ENCODE measurements at places on chromosomes 11 and 22. TPM values are rescaled to one million over a fixed set of nuclear protein-coding genes. Genes with fewer than 3 reads are reported as not detected.

DNA sequence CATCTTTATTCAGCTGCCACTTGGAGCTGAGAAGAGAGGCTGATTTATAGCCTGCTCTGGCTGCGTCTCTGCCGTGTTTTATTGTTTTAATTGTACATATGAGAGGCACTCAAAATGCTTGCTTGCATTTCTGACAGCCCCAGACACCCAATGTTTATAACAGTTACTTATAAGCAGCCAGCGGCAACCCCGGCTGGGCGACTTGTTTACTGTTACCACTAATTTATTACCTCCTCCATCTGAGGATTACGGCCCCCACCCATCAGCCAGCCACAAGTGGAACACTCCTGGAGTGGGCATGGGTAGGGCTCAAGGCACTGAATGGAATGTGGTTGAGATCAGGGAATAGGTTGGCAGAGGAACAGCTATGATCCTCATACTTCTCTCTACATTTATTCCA lies 61.2 kb downstream of the CLPB start:
- no peak for DNase-seq

DNA sequence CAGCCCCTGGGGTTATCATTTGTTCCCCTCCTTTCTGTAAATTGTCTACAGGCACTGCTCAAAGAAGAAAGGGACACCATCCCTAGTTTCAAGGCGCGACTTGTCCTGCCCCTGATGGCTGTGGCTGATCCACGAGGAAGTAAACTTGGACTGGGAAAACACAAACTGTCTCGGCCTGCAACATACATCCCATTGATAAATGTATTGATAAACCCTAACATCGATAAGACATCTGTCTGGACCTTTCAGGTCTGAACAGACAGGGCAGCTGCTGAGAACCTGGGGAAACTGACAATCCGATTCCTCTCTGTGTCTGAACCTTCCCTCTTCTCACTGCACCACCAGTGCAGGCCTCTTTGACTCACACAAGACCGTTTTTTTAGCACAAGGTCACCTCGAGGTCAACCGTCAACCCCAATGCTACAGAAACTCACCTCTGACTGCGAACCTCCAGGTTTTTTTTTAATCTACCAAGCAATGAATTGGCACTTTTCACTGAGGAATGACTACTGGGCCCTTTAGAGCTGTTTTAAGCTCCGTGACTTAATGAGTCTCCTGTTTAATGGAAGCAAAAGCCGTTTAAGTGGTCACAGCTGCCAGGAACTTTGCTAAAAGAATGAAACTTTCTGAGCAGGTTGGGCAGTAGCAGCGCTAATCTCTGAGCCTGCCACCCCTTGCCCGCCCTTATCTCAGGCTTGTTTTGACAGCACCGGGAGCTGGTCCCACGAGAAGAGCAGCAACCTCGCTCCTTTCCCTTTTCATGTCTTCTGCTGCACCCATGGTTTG lies 203.8 kb upstream of the TMEM45B start:
- no peak for DNase-seq

GRCh38 chr11:3163241-3163981 lies 1.7 kb downstream of the OSBPL5 start:
- no peak for DNase-seq

DNA sequence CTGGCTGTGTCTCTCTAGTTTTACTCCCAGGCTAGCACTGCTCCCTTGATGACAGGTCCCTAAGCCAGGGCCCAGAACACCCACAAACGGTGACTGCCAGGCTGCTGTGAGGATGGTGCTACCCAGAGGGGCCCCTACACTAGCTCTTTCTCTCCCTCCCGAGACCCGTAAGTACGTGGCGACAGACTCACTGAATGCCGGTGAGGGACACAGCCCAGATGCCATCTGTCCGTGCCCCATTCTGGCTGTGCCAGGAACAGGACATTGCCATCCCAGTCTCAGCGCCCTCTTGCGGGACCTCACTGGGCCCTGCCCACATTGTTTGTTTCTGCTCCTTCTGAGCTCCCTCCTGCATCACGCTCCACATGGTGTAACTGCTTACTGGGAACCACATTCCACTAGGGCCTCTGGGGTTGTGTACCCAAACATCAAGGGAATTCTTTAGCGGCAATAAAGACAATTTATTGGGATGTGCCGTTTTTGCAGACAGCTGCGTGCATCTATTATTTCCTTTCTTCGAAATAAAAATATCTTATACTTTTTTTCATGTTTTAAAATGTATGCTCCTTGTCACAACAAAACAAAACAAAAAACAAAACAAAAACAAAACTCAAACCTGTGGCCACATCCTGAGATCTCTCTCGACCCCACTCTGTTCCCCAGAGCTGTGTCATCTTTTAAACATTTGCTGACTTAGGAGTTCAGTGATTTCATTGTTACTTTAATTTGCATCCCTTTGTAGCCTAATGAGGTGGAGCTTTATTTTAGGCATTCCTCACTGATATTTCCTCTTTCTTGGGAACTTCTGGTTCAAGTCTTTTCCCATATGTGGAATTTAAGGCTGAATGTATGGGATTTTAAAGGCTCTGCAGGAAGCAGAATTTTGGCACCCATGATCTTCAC lies 4.4 kb upstream of the TPCN2 start:
- DNase-seq = peak; percentile 39

DNA sequence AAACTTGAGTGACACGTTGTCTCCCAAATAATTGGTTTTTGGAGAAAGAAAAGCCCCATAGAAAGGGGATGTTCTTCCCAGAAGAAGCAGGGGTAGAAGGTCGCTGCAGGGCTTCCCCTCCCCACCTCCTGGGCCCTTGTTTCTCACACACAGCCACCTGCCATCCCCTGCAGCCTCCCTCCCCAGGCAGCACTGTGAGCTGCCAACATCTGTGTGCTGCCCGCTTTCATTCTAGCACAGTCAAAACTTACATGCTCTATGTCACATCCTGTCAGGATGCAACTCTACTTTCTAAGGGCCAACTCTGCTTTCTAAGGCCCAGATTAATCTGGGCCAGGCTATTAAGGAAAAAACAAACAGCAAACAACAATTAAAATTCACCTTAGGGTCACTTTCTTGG lies 309.4 kb upstream of the ZC3H12C start:
- no peak for DNase-seq

- DNase-seq = no peak
Observed at GRCh38 chr11:123665306-123665705, 10.9 kb upstream of the SCN3B start.

GRCh38 chr11:24679821-24680351 lies 183.0 kb downstream of the LUZP2 start:
- no peak for DNase-seq

GRCh38 chr11:70587075-70587389 lies 188.7 kb downstream of the CTTN start:
- no peak for DNase-seq

DNA sequence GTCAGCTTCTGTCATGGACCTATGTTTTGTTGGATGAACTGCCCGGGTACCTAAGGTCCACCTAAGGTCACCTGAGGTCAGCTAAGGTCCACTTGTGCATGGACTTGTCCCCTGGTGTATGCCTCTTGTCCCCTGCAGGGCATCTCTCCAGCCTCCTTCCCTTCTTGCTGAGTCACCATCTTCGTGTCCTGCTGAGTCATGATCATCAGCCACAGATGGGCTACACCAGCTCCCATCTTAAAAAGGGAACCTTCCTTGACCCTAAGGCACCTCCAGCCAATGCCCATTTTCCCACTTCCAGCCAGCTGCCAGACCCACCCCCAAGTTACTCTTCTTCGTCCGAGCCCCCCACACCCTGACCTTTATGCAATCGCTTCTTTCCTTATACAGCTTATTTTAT lies 544.9 kb downstream of the TBC1D22A start:
- no peak for DNase-seq

DNA sequence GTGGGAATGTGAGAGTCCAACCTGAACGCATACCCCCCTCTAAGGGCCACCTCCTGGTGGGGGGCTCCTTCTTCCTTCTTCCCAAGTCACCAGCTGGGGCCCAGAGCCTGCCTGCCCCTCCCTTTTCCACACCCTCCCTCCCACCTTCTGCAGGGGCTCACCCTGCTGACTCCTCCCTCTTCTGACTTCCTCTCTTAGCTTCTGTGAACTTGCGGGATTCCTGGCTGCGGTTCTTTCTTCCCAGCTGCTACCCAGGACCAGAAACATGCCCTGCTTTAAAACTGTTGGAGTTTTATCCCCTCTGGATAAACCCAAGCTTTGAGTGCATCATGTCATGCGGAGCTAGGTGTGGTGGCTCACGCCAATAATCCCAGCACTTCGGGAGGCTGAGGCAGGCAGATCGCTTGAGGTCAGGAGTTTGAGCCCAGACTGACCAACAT lies 10.2 kb downstream of the LRRC74B start:
- DNase-seq = no peak

GRCh38 chr22:42884616-42885375 lies 27.7 kb upstream of the ARFGAP3 start:
- DNase-seq = no peak

DNA sequence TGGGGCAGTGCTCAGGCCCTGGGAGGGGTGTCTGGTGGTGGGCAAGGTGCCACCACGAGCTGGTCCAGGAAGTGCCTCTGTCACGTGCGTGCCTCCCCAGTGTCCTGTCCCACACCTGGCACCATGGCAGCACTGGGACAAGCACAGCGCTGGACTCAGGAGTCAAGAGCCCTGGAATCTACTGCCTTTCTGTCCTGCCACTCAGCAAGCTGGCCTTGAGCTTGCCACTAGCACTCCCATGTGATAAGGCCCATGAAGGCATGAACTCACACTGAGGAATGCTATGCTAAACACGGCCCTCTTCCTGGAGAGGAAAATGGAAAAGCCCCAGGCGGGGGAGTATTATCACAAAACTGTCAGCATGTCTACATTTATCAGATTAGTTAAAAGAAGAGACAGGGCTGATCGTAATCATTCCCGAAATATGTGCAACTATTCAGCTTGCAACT lies 50.7 kb upstream of the SLC35C1 start:
- no peak for DNase-seq

DNA sequence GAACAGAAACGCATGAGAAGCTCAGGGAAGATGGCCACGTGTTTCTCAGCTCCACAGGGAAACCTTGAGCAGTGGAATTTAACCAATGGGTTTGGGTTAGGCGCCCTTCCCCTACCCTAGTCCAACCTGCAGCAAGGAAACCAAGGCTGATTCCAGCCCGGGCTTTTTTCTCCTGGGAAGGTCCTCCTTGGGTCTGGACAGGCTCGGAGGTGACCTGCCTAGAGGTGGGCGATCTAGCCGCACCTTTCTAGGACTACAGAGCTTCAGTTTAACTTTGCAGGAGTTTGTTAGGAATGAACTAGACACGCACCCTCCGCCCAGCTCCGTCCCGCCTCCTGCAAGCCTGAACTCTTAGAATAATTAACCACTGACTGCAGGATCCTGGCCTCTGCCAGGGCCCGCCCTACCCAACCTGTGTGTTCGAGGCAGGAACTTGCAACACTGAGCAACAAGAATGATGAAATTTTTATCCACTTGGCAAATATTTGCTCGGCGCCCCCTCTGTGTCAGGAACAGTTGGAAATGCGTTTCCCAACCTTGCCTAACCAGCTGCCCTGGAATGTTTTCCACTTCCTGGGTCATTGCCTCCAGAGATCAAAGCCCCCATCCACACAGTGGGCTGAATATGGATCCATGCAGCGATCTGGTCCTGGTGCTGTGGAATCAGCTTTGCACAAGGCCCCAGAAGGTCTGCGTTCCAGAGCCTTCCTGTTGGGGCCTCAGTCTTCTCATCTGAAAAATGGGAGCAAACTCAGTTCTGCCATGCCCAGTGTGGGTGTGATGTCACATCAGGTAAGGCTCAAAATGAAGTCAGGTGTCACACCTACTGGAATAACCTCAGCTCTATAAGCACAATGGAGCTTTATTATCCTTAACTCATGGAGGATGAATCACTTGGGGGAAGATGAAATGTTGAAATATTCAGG lies 13.3 kb downstream of the MPST start:
- no peak for DNase-seq

- DNase-seq = no peak
Observed at GRCh38 chr11:134574425-134574824, 162.4 kb upstream of the B3GAT1 start.

The FGF19 gene
- not detected for total RNA-seq

The CHRM1 gene
- total RNA-seq = not detected

The THRSP gene
- total RNA-seq = not detected

The BTBD18 gene
- not detected for total RNA-seq

The CDC42EP2 gene
- 1.1 TPM for total RNA-seq

The ZP1 gene
- total RNA-seq = not detected

The HEPACAM gene
- total RNA-seq = not detected

The KCNC1 gene
- not detected for total RNA-seq
